CD8-positive, alpha-beta T cell (primary cell): ENCODE measurements at places on chromosomes 7 and 10.

GRCh38 chr10:4545062-4545461, 280.9 kb upstream of the AKR1E2 start:
- DNase-seq = no peak

GRCh38 chr7:27693794-27694193, 31.1 kb upstream of the HIBADH start:
- DNase-seq = no peak

DNA sequence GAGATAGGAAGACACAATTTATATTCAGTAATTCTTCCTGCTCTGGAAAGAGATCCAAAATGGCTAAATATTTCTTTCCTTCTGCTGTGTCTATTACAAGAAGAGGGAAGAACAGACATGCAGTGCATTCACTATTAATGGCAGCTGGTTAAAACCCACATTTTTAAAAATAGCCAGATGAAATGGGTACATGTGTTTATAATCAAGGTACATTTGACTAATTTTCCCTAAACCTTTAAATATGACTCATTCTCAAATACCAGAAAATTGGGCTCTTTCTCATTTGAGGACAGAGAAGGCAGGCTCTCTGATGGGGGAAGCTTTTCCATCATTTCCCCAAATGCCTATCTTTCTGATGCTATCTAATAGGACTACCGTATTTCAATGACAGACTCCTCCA, 215.7 kb upstream of the HABP2 start:
- no peak for DNase-seq

GRCh38 chr7:105643384-105643783, 62.1 kb upstream of the EFCAB10 start:
- DNase-seq = no peak

DNA sequence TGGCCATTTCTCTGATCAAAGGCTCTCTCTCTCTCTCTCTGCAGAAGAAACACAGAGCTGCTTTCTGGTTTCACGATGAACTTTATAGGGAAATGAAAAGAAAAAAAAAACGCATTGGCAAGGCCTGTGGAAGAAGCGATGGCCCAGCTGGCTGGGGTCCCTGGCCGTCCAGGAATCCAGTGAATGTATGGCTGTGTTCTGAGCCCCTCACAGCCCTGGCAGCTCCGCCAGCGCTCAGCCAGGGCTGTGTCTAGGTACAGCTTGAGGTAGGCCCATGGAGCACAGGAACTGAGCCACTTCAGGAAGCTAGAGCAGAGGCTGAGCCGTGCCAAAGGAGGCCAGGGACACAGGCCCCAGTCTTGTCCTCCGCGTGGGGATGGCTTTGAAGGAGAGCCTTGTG, 13.1 kb upstream of the UCMA start:
- no peak for DNase-seq

DNA sequence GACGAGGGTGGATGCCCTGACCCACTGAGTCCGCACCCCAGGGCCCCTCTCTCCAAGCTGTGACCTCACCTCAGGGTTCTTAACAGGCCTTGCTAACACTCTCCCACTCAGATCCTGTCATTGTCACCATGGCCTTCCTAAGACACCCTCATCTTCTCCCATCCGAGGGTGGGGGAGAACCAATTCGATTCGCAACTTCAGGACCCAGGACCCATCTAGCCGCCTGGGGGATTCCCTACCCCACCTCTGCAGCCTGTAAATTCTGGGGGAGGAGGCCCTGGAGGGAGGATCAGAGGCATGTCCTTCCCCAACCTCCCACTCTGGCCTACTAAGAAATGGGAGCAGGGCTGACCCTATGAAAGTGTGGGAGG, 17.4 kb downstream of the TRIM8 start:
- no peak for DNase-seq

DNA sequence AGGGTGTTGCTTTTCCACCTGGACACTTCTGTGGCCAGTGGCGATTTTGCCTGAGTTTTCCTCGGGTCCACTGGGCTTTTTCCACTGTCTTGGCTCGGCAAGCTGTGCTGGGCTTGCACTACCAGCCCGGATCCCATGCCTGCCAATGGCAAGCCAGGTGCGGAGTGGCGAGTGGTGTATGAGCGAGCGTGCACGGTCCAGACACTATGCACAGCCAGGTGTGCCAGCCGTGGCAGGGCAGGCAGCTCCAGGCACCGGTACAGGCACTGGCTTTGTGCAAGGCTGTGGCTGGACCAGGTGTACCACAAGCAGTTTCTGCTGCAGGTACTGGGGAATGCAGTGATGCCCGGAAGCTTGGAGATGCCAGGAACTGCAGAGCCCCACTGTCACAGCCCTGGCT, 22.1 kb downstream of the INPP5F start:
- no peak for DNase-seq

DNA sequence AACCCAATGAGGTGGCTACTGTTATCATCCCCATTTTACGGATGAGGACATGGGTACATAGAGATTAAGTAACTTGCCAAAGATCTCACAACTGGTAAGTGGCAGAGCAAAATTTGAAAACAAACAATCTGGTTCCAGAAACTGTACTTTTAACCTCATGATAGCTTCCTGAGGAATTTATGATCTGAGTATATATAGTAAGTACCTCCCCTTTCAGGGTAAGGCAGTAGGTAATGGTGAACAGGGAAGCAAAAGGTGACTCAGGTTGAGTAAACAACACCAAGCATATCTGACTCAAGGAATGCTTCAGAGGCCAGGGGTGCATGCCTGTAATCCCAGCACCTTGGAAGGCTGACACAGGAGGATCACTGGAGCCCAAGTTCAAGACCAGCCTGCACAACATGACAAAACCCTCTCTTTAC, 21.1 kb downstream of the KLLN start:
- no peak for DNase-seq

- DNase-seq = peak; percentile 46
Measured at GRCh38 chr10:80497187-80498077, 40.3 kb upstream of the SH2D4B start.

DNA sequence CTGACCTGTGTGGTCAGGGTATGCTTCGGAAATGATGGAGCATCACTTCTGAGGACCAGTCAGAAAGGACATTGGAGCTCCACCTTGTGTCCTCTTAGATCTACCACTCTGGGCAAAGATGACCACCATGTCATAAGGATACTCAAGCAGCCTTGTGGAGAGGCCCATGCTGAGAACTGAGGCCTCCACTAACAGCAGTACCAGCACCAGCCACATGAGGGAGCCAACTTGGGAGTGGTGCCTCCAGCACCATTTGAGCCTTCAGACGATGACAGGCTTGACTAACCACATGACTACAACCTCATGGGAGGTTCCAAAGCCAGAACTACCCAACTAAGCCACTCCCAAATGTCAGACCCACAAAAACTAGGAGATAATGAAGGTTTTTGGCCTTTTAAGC, 116.0 kb downstream of the NPTX2 start:
- DNase-seq = peak; percentile 30

DNA sequence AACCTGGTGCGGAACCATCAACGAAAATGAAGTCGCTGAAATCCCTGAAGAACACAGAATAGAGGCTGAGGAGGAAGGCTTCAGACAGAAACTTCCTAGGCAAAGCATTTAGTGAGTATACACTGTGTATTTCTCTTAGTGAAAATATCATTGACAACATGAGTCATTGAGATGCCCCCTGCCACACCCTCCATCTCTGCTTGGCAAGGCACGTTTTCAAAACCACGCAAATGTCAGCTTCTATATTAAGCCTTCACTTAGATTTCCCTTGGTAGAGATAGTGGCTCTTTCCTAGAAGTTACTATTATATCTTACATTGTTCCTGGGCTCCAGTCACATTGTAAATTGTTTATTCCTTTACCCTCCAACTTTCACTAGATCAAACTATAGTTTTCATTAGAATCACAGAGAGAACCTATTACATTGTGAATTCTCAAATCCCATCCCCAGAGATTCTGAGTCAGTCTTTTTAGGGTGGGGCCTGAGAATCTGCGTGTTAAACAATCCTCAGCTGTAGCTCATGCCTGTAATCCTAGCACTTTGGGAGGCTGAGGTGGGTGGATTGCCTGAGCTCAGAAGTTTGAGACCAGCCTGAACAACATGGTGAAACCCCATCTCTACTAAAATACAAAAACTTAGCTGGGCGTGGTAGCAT, 4.6 kb upstream of the SKAP2 start:
- no peak for DNase-seq

DNA sequence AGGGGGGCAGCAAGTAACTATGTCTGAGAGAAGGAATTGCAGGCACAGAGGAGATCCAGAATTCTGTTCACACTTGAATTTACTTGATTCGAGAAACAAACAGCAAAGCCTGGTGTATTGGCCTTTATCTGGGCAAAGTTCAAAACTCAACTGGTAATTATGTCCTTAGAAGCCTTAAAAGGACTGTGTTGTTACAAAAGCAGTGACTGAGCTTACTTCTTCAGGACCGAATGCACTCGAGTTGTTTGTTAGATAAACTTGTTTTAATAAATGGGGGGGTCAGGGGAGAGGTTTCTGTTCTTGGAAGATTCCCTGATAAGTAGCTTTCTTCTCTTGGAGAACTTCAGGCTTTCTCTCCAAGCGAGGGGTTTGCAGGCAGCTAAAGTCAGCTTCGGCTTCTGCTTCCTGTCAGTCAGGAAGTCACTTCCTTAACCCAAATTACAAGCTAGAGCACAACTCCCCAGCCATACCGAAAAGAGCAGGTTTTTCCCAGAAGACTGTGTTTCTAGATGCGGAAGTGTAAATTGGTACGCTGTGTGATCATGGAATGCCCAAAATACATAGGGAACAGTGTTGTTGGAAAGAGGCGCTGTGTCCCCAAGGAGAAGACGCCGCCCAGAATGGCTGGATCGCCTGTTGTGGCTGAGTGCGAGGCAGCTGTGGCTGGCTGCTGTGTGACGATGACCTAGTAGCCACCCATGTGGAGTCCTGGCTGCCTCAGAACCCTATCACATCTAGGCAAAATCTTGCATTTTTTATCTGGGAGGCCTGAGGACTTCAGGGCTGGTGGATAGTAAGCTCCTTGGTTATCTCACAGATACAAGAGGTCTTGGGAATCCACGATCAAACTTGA, 110.4 kb downstream of the TCF7L2 start:
- DNase-seq = no peak

- no peak for DNase-seq
Measured at GRCh38 chr7:41814888-41815287, 112.0 kb upstream of the INHBA start.

DNA sequence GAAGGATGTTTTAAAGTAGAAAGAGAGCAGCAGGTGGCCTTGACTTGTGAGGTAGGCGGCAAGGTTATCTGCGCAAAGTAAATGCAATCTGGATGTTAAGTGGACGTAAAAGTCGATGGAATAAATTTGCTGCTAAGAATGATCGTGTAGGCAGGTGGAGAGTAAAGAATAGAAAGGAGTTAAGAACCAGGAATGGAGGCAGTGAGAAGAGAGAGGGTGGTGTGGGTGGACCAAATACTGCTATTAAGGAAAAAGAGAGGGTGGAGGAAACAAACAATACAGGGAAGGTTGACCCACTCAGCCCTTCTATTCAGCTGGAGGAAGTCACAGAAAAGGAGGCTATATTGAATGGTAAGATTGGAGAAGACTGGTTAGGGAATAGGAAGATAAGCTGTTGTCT, 1.9 kb upstream of the CUL1 start:
- DNase-seq = no peak

DNA sequence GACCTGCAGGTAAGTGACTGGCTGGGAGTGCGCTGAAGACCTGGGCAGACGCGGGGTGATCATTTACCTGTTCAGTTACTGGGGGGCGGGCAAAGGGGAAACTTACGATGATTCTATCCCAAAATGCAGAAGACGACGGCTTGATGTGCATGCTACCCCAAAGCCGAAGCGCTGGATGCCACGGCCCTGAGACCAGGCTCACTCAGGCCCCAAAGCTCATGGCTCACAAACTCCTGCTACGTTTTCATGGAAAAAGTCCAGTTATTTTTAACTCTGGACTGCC, 200.6 kb downstream of the DIP2C start:
- no peak for DNase-seq

- no peak for DNase-seq
Measured at GRCh38 chr10:92923416-92923815, 75.1 kb downstream of the EXOC6 start.

- no peak for DNase-seq
Measured at GRCh38 chr7:74222851-74223710, 13.3 kb downstream of the LAT2 start.

DNA sequence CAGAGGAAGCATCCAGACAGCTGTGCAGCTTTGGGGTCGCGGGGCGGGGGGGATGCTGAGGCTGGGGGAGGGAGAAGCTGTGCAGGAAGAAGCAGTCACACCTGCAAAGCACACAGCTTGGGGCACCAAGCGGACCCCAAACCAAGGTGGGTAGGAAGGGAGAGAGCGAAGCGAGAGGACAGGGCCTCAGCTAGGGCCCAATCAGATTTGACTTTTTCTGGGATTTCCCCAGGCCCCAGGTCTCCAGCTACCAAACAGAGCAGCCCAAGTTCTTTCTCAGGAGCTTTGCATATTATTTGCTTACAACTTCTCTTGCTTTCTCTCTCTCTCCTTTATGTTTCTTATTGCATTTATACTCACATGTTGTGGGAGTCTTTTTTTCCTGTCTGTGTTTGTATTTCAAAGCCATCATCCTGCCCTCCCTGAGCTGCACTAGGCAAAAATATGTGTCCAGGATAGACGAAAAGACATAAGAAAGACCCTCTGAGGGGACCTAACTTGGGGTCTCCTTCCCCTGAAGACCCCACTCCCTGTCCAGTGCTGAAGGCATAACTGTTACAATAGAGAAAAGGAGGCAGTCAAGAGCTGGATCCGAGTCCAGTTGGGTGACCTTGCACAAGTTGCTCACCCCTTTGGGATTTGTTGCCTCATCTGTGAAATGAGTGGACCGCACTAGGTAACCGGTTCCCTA, 50.6 kb upstream of the SMNDC1 start:
- no peak for DNase-seq

- no peak for DNase-seq
Measured at GRCh38 chr10:102429468-102429867, 2.9 kb downstream of the CUEDC2 start.

- no peak for DNase-seq
Measured at GRCh38 chr7:39272111-39272510, 294.1 kb upstream of the YAE1 start.

- DNase-seq = no peak
Measured at GRCh38 chr7:138842111-138842510, 44.1 kb upstream of the ATP6V0A4 start.

GRCh38 chr10:24483701-24484100, 240.0 kb downstream of the ARHGAP21 start:
- DNase-seq = no peak

DNA sequence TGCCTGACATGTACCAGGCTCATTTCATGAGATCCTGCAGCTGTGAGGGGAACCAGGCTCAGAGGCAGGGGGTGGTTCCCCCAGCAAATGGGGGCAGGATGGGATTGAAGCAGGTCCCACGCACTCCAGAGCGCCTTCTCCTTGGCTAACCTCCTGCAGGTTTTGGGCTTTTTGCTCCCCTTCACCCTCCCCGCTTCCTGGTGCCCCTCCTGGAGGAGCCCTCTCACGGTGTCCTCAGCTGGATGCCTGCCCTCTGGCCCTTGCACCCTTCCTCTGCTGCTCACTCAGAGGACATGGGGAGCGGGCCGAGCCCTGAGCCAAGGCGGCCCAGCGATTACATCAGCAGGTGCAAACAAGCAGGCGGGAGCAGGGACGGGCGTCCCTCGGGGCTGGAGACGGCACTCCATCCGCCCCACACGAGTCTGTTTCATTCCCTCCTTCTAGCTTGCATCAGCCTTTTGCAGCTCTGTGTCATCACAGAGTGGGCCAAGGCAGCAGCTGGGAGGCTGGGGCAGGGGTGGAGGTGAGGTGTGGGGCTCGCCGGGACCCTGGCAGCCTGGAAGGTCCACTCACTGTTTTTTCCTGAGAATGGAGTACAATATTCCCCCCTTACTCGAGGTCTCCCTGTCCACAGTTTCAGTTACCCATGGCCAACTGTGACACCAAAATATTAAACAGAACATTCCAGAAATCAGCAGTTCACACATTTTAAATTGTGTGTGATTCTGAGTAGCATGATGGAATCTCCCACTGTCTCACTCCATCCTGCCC, 52.7 kb upstream of the SLC29A3 start:
- no peak for DNase-seq
